ENCODE measurements at places on chromosomes 3 and 15. TPM values are rescaled to one million over a fixed set of nuclear protein-coding genes. Genes with fewer than 3 reads are reported as not detected.

GRCh38 chr3:129663045-129663446 is 56.6 kb upstream of the PLXND1 start:
- H3K4me1 ChIP-seq, result peaks cover 34% of the 10 kb centered on the region
- no peaks in the 10 kb centered on the region for H3K36me3 ChIP-seq
- peak overlapping the region; percentile 74 for H3K27ac ChIP-seq

DNA sequence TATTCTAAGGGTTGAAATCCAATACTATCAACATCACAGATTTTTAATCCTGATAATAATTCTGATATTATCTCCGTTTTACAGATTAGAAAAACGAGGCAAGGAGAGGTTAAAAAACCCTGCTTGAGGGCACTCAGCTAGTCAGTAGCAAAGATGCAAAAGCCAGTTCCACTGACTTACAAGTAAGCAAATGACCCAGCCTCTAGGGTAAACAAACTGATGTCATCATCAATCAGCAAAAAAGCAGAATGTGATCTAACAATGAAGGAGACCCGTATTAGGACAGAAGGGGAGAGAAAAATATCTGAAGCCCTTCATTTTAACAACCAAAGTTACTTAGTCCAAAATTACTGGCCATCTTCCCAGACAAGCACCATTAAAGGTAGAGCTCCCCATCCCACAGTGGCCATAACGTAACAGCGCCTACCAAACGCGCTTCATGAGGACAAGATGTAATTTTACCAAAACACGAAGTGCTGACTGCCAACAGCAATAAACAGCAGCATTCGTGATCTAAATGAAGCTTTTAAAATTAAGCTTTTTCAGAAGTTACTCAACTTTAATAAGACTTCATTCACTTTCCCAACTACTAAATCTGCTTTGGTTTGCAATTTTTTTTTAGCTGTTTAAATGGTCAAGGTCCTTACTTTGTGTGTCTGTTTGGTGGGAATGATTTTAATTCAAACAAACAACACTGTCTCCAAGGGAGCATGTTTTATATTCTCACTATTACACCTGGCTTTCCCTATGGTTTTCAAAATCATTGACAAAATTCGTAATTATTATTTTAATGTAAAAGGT is 176.6 kb downstream of the OSBPL10 start:
- H3K4me3 ChIP-seq, result no peak overlapping the region
- no peaks in the 10 kb centered on the region for H3K36me3 ChIP-seq
- no peaks in the 10 kb centered on the region for H3K27me3 ChIP-seq

- H3K4me3 ChIP-seq, result no peak overlapping the region
- H3K27ac ChIP-seq, result no peak overlapping the region
- no peaks in the 10 kb centered on the region for H3K36me3 ChIP-seq
- H3K4me1 ChIP-seq, result no peaks in the 10 kb centered on the region
- no peaks in the 10 kb centered on the region for H3K27me3 ChIP-seq
- DNase-seq, result no peak
Measured at GRCh38 chr3:157120071-157120892, 39.7 kb downstream of the CCNL1 start.

The CPNE9 gene
- total RNA-seq, result 6.0 TPM

GRCh38 chr3:111081008-111081545 is 9.5 kb downstream of the NECTIN3 start:
- no peak overlapping the region for H3K27ac ChIP-seq
- H3K36me3 ChIP-seq, result no peaks in the 10 kb centered on the region
- H3K4me3 ChIP-seq, result no peak overlapping the region
- no peaks in the 10 kb centered on the region for H3K27me3 ChIP-seq
- H3K4me1 ChIP-seq, result peaks cover 25% of the 10 kb centered on the region

- no peaks in the 10 kb centered on the region for H3K36me3 ChIP-seq
- no peak overlapping the region for H3K4me3 ChIP-seq
- no peaks in the 10 kb centered on the region for H3K27me3 ChIP-seq
Measured at GRCh38 chr15:97866959-97867358, 93.5 kb upstream of the ARRDC4 start.

DNA sequence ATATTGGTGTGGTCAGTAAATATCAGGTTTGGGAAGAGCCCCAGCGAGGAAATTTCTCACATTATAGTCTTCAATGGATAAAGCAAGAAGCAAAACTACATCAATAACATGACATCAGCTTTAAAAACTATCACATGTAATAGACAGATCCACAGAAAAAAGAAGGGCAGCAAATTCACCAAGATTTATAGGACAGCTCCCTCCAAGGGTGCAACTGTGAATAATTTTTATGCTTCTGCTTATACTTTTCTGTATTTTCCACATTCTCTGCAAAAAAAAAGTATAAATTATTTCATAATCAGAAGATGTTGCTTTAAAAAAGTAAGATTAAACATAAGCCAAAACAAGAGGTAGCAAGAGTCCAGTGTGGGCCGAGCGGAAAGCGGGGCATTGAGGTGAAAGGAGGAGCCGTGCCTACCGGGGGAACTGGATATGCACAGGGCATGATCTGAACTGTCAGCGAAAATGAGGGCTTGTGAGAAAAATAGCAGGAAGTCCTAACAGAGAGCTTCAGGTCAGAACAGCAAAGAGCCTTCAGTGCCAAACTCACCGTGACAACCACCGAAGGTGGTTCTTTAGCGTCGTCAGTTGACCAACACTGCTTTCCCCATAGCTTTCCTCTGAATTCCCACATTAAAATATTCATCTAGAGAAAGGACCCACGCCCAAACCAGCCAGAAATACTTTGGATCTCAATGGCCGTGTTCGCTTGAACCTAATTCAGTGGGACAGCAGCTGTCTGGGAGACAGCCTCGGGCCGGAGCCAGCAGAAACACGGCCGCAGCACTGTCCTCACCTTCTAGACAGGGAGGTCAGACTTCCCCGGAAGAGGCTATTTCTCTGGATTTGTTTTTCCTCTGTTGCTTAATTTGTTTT is 59.8 kb downstream of the FAM174B start:
- H3K27ac ChIP-seq, result no peak overlapping the region
- DNase-seq, result no peak
- H3K4me3 ChIP-seq, result no peak overlapping the region
- H3K4me1 ChIP-seq, result no peaks in the 10 kb centered on the region
- H3K36me3 ChIP-seq, result no peaks in the 10 kb centered on the region

DNA sequence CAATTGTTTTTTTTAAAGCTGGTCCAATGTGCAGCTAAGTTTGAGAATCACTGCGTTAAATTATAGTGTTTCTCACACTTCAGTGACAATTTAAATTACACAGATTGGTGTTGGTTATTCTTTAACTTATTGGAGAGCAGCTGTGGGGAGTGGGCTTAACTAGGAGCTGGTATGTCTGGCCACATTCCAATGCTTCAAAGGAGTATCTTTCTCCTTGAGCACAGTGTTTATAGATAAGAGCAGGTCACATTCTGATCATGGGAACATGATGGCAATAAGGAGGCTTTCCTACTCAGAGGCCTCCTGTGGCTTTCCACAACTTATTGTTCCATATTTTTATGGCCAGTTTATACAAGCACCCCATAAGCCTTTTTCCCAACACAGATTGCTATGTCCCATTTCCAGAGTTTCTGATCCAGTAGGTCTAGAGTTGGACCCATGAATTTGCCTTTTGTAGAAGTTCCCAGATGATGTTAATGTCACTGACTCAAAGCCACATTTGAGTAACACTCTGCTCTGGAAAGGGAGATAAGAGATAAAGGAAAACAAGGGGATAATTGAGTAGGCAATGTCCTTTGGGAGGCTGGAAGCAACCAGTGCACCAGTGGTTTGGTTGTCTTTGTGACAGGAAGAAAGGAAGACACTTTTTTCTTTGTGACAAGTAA is 33.0 kb upstream of the PLSCR4 start:
- H3K4me3 ChIP-seq, result no peak overlapping the region
- H3K27me3 ChIP-seq, result no peaks in the 10 kb centered on the region
- no peak overlapping the region for H3K27ac ChIP-seq
- peaks cover 10% of the 10 kb centered on the region for H3K36me3 ChIP-seq
- H3K4me1 ChIP-seq, result peaks cover 9% of the 10 kb centered on the region

The ZNF501 gene
- total RNA-seq, result 8.8 TPM

GRCh38 chr15:65791335-65792137 is 557 bp downstream of the DENND4A start:
- peak overlapping the region; percentile 66 for H3K27ac ChIP-seq
- no peaks in the 10 kb centered on the region for H3K27me3 ChIP-seq
- DNase-seq, result peak; percentile 67
- H3K4me1 ChIP-seq, result peaks cover 25% of the 10 kb centered on the region

DNA sequence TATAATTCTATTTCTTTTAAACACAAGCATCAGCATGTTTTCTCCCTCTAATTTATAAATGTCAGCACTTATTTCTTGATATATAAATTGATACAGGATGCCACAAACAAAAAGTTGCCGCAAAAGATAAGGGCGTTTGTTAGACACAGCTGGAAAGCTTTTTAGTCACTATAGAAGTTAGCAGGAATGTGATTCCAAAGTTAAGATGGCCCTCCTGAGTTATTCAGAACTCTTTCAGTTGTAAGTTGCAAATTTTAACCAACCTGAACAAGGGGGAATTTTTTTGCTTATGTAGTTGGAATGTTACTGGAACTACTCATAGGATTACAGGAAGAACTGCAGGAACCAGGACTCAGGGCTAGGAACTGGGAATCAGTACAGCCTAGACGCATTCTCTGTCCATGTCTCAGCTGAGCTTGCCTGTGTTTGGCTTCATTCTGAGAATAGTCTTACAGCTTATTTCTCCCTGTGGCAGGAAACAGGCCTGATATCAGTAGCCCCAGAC is 166.3 kb downstream of the VGLL4 start:
- H3K27ac ChIP-seq, result no peak overlapping the region
- no peak for DNase-seq
- peaks cover 28% of the 10 kb centered on the region for H3K4me1 ChIP-seq
- no peaks in the 10 kb centered on the region for H3K27me3 ChIP-seq
- H3K36me3 ChIP-seq, result no peaks in the 10 kb centered on the region
- H3K4me3 ChIP-seq, result no peak overlapping the region

GRCh38 chr3:153172796-153173757 is 11.1 kb downstream of the RAP2B start:
- peak overlapping the region; percentile 70 for H3K27ac ChIP-seq
- DNase-seq, result no peak
- H3K4me3 ChIP-seq, result no peak overlapping the region
- peaks cover 12% of the 10 kb centered on the region for H3K36me3 ChIP-seq
- no peaks in the 10 kb centered on the region for H3K27me3 ChIP-seq
- H3K4me1 ChIP-seq, result peaks cover 15% of the 10 kb centered on the region

DNA sequence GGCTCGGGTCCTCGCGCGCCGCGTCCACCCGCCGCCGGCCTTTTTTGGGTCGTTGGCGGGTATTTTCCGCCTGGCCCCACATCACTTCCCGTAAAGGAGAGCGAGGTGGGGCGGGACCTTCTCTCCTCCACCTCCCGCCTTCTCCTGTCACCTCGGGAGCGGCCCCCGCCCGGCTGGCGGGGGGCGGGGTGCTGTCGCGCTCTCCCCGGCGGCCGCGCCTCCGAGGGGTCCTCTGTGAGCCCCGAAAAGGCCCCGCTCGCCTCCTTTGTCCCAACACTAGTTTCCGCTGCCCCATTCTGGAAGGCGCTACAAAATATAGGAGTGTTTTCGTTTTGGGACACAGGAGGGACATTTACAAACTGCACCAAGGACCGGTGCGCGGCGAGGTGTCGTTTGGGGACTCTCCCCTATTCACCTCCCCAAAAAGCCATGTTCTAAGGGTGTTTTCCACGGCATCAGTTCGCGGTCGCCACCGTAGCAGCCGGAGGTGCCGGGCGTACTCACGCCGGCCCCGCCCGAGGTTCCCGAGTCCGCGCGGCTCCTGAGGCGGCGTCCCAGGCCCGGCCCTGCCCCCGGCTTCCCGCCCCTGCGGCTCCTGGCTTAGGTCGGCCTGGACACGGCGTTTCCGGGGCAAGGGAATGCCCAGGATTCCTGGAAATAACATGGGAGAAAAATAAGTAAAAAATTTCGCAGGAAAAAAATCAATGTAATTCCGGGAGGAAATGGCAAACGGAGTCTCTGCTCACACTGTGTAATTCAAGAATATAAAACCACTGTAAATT is at the start of gene RAB27A:
Gene RAB27A, minus strand, starts transcription at position 68 of the 782 bp plus-strand sequence. CDS start 54,879 bp downstream, outside the sequence.
- DNase-seq, result peak; percentile 81
- peaks cover 11% of the 10 kb centered on the region for H3K4me1 ChIP-seq

- peaks cover 28% of the 10 kb centered on the region for H3K36me3 ChIP-seq
- H3K27me3 ChIP-seq, result peaks cover 3% of the 10 kb centered on the region
- H3K4me3 ChIP-seq, result no peak overlapping the region
- H3K4me1 ChIP-seq, result peaks cover 15% of the 10 kb centered on the region
- no peak for DNase-seq
Measured at GRCh38 chr3:149080011-149080698, 6.2 kb downstream of the HLTF start.

GRCh38 chr15:99155961-99156443 is 51.1 kb downstream of the SYNM start:
- H3K4me3 ChIP-seq, result no peak overlapping the region
- no peaks in the 10 kb centered on the region for H3K27me3 ChIP-seq
- H3K4me1 ChIP-seq, result peaks cover 12% of the 10 kb centered on the region
- peaks cover 23% of the 10 kb centered on the region for H3K36me3 ChIP-seq

- no peak for DNase-seq
- no peaks in the 10 kb centered on the region for H3K27me3 ChIP-seq
- H3K4me3 ChIP-seq, result no peak overlapping the region
- no peaks in the 10 kb centered on the region for H3K36me3 ChIP-seq
Measured at GRCh38 chr15:70935631-70936030, 43.0 kb downstream of the LRRC49 start.

DNA sequence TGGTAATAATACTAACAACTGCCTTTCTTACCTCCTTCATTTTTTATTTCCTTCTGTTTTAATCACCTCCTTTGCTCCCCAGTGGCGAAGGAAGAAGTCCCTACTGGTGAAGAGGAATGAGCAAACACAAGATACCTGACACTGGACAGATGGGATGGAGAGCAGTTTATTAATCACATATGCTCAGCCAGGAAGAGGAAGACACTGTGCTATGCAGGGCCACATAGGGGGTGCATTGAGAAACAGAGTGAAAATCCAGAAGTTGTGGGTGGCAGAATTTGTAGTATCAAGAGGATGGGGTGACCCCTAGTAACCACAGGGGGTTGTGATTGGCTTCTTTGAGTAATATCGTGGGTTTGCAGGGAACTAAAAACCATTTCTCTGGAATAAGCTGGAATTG is 1041.9 kb downstream of the OTOL1 start:
- H3K4me1 ChIP-seq, result no peaks in the 10 kb centered on the region
- no peak overlapping the region for H3K4me3 ChIP-seq

The ST8SIA2 gene
- 2.9 TPM for total RNA-seq

All from WTC11 (cell line).